Body of pancreas (tissue), 4 donors: ENCODE measurements at places on chromosomes 7 and 10. TPM values are rescaled to one million over a fixed set of nuclear protein-coding genes. Genes with fewer than 3 reads are reported as not detected.

- H3K4me3 ChIP-seq: no peak overlapping the region
- no peaks in the 10 kb centered on the region for H3K36me3 ChIP-seq
- DNase-seq: peak; percentile 6
- no peaks in the 10 kb centered on the region for H3K4me1 ChIP-seq
Measured at GRCh38 chr10:43123361-43124093, 14.7 kb upstream of the CSGALNACT2 start.

GRCh38 chr7:18894155-18894554, 223.3 kb downstream of the TWIST1 start:
- DNase-seq: no peak
- H3K4me3 ChIP-seq: no peak overlapping the region
- no peaks in the 10 kb centered on the region for H3K4me1 ChIP-seq
- no peaks in the 10 kb centered on the region for H3K36me3 ChIP-seq

CLCN1 gene
- not detected for total RNA-seq

DNA sequence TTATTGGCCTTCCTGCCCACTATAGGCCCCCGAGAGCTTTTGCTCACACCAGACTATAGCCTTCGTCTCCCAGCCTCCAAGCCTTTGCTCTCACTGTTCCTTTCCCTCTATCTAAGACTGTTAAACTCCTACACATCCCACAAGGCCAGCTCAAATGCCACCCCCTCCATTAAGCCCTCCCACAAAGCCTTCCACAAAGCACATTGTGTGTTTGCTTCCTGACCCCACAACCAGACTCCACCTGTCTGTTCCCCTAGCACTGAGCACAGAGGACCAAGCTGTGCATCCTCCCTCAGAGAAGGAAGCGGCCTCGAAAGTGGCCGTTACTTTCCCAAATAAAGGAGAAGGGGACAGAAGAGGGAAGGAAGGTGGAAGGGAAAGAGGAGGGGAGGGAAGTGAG, 1.3 kb downstream of the LOXL4 start:
- H3K4me3 ChIP-seq: no peak overlapping the region
- no peak overlapping the region for H3K27ac ChIP-seq
- H3K36me3 ChIP-seq: no peaks in the 10 kb centered on the region
- no peak for DNase-seq

GRCh38 chr7:118142012-118142411, 42.0 kb upstream of the LSM8 start:
- H3K27me3 ChIP-seq: no peaks in the 10 kb centered on the region
- H3K4me3 ChIP-seq: no peak overlapping the region
- no peak overlapping the region for H3K27ac ChIP-seq
- DNase-seq: no peak

DNA sequence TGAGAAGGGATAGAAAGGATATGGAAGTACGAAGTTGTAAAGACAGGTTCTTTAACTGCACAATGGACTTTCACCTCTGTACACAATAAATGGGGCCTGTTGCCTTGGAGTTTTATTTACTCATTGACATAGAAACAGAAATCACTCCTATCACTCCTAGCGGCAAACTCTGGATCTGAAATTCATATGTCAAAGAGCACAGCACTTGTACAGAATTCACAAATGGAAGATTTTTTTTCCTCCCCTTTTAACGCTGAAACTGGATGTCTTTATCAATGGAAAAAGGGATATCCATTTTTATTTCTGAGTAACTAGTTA, 18.2 kb downstream of the NT5C3A start:
- no peaks in the 10 kb centered on the region for H3K27me3 ChIP-seq
- H3K36me3 ChIP-seq: no peaks in the 10 kb centered on the region
- H3K4me3 ChIP-seq: no peak overlapping the region
- peak overlapping the region; percentile 84 for H3K27ac ChIP-seq

FAM241B gene
- total RNA-seq: 0.66 TPM

DNA sequence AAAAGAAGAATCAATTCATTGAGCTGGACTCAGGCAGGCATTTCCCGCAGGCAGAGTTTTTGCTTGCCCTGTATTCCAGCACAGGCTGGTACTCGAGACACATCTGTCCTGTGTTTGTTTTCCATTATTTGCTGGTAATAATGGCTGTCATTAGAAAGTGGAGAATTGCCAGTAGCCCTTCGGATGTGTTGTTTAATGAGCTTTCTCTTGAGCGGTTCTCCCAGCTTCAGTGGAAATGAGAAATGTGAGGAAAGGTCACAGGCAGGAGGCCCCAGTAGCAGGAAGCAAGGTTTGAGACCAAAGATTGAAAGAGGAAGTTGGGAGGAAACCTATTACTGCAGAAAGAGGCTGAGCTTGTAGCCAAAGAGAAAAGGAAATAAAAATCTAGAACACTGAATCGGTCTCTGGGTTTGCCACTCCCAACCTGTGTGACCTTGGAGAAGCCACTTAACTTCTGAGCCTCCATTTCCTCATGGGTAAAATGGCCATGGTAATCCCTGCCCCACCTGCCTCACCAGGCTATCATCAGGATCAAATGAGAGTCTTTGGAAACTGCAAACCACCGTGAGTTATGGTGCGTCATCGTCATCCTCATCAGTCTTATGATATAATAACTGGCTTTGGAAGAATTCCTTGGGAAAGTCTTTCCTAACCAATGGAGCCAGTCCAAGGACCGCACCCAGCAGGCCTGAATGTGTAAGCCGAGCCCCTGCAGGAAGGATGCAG, 67.7 kb downstream of the TACR2 start:
- peak; percentile 30 for DNase-seq
- no peaks in the 10 kb centered on the region for H3K36me3 ChIP-seq
- H3K4me1 ChIP-seq: peaks cover 13% of the 10 kb centered on the region
- H3K27ac ChIP-seq: no peak overlapping the region

DNA sequence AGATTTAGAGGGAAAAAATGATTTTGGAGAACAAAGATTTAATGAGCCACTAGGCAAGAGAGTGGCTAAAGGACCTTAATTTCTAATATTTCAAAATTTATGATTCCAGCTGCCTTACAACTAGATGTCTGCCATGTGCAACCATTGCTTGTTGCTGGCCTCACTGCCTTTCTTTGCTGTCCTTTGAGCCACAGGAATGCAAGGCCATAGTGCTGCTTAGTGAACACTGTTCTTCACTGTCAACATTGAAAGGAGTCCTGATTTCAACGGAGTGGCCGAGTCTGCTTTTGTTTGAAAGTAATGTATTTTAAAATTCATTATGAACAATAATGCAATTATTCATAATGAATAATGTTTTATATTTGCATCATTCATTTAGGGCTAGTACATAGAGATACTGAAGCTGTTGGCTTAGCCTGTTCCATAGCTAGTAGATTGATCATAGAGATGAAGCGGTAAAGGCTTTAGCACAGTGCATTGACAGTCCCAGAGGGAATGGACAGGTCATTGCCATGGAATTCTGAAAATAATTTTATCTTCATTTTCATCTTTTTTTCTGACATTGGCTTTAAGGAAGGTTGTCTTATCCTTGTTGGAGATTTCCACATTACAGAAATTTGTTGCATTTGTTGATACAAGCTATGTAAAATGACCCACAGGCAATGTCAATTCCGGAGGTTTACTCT, 544.1 kb downstream of the AUTS2 start:
- H3K36me3 ChIP-seq: no peaks in the 10 kb centered on the region
- H3K4me1 ChIP-seq: no peaks in the 10 kb centered on the region
- DNase-seq: no peak
- no peak overlapping the region for H3K27ac ChIP-seq

NPC1L1 gene
- not detected for total RNA-seq

DNA sequence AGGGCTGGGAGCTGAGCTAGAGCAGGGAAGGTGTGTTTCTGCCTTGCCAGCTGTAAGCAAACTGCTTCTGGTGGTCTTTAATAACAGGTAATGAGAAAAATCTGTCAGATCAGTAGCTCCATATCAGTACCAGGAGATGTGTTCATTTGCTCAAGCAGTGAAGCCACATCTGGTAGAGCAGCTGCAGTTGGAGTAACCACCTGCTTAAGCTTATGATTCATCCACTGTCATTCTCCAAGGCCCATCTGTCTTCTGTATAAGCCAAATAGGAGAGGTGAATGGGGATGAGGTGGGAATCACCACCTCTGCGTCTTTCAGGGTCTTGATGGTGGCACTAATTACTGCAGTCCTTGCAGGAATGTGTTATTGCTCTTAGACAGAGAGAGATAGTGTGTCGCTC, 18.4 kb upstream of the COBL start:
- no peak for DNase-seq
- H3K36me3 ChIP-seq: no peaks in the 10 kb centered on the region
- peaks cover 5% of the 10 kb centered on the region for H3K4me1 ChIP-seq
- no peak overlapping the region for H3K4me3 ChIP-seq

DNA sequence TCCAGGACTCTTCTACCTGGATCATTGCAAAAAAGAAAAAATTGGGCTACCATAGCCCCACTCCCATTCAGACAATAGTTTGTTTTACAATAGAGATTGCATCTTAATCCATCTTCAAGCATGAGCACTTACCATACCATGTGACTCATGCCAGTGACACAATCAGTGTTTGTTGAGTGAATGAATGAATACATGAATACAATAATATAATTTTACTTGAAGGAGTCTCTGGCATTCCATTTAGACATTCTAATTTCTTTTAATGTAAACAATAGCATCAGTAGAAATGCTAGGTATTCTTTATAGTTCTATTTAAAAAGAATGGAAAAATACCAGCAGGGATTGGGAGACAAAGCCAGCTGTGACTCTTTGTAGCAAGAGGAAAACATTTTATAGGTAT, 141.6 kb upstream of the AKR1E2 start:
- H3K36me3 ChIP-seq: no peaks in the 10 kb centered on the region
- no peaks in the 10 kb centered on the region for H3K27me3 ChIP-seq
- no peaks in the 10 kb centered on the region for H3K4me1 ChIP-seq
- no peak overlapping the region for H3K27ac ChIP-seq
- no peak for DNase-seq

CD36 gene
- 120 TPM for total RNA-seq

C10orf67 gene
- total RNA-seq: 0.52 TPM

PPP1R3C gene
- total RNA-seq: 9.6 TPM
